ENCODE measurements at places on chromosomes 12 and 14.

- no peak for DNase-seq
Observed at GRCh38 chr14:23632461-23633159, 3.6 kb upstream of the DHRS2 start.

DNA sequence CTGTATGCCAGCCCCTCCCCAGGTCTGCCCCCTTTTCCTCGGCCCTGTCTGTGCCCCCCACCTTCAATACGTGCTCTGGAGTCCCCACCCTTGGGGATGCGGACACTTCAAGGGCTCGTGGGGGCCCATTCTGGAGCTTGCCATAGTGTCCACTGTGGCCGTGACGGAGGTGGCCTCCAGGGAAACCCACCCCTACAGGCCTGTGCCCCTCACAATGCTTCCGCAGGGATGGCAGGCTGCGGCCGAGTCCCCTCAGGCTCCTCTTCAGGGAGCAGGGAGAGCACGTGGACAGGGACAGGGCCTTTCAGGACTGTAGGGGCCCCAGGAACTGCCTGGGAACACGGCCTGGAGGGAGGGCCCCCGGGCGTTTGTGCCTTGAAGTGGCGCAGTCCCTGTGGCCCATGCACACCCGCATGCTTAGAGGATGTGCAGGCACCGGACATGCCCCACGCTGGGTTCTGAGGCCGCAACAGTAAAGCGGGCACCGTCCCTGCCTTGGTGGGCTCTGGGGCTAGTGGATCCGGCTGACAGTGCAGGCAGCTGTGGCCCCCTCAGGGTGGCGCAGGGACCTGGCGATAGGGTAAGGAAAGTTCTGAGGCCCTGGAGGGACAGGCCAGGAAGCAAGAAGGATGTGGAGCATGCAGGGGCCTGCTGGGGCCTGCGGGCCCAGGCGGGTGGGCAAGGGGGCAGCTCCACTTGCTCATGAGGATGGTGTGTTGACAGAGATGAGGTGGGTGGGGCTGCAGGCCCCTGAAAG, 209.0 kb upstream of the RTL1 start:
- DNase-seq = no peak

- no peak for DNase-seq
Observed at GRCh38 chr12:90515199-90516175, 439.5 kb downstream of the CCER1 start.

GRCh38 chr12:2413999-2414792, 361.4 kb downstream of the CACNA1C start:
- no peak for DNase-seq

DNA sequence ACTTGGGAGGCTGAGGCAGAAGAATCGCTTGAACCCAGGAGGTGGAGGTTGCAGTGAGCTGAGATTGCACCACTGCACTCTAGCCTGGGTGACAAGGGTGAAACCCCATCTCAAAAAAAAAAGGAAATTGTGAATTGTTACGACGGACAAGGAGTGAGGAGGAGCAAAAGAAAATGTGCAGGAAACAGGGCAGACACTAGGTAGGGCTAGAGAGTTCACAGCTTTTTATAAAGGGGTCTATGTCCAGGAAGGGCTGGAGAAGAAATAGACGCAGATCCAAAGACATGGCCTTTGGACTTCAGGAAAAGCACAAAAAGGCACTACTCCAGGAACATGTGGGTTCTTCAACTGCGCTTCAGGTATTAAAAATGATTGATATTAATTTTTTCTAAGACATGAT, 34.4 kb downstream of the ATG14 start:
- DNase-seq = no peak

- no peak for DNase-seq
Observed at GRCh38 chr14:85040046-85040685, 489.8 kb upstream of the FLRT2 start.

DNA sequence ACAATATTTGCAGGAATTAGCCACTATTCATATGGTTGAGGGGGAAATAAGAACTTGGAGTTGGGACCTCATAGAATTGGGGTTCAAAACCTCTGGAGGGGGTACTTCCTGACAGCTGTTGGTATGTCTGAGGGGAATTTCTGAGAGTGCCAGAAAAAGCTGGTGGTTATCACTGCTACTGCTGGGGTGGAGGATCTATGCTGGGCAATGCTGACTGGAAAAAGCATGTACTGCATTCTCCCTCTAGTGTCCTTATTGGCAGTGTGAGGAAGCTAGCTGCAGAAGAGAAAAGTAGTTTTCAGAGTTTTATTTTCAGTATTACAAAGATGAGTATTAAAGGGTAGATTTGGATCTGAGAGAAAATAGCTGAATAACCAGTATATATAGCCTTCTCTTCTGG, 88.8 kb downstream of the FUT8 start:
- no peak for DNase-seq

DNA sequence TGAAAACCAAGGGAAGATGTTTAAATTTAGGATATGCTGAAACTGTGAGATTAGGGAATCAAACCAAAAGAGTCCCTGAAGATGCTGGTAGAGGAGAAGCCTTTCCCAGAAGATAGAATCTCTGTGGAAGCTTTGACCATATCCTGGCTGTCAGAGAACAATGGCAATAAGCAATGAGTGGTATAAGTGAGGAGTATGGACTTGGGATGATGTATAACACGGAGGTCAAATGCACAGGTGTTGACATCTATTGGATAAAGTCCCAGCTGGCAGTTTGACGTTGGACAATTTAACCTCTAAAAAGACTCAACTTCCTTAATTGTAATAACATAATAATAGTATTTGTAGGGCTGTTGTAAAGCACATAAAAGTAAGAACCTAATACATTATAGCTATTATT, 30.1 kb upstream of the CLEC14A start:
- no peak for DNase-seq

GRCh38 chr12:3697311-3697870, 55.5 kb downstream of the CRACR2A start:
- DNase-seq = no peak

- no peak for DNase-seq
Observed at GRCh38 chr12:44972746-44973421, 78.0 kb downstream of the DBX2 start.

GRCh38 chr12:12209043-12209442, 57.8 kb downstream of the LRP6 start:
- DNase-seq = no peak

DNA sequence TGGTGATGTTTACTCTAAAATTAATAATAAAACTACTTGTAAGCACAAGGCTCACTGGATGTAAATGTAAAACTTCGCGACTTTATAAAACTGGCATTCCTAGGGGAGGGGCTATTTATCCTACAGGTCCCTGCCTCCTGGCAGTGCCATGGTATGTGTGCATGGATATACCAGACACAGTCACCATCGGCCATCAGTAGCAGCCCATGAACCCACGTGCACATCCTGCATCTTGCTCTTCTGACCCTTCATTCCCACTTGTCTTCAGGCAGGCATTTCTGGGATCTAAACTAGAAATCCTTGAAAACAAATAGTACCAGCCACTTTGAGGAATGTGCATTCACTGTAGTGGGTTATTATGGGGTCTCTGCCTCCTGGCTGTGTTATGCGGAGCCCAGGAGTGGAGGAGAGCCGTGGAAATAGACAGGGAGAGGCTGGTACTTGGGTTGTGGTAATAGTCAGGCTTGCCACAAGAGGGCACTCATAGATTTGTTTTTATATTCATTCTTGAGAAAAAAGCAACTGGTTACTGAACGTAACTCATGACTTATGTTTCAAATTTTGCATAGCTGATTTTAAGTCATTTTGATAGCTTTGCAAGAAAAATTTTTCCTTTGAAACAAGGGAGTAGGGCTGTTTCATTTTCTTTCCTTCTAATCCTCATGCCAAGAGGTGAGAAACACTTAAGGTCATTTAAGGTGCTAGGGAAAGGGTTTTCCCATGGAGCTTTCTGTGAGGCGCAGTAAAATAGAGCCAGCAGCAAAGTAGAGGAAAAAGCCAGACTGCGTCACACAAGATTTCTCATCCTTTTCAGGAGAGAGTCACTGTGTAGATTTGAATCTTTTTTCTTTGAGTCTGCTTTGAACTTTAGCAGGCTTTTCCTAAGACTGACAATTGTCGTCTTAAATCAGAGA, 17.4 kb upstream of the GALNT16 start:
- no peak for DNase-seq

DNA sequence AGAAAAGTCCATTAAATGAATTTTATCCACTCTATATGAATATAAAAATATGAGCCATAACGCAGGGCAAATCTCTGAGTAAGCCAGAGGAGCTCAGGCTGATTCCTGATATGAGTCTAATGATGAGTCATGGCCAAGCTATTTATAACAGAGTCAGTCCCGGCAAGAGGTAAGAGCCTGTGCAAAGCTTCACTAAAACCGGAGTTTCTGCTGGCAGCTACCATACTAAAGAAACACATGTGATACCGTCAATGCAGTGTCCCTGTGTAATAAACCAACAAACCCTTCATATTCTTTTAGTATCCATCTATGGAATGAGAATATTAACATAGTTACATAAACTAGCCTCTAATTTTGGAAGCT, 319.4 kb downstream of the KCNC2 start:
- no peak for DNase-seq

- no peak for DNase-seq
Observed at GRCh38 chr12:118098401-118098800, 5.4 kb downstream of the VSIG10 start.

DNA sequence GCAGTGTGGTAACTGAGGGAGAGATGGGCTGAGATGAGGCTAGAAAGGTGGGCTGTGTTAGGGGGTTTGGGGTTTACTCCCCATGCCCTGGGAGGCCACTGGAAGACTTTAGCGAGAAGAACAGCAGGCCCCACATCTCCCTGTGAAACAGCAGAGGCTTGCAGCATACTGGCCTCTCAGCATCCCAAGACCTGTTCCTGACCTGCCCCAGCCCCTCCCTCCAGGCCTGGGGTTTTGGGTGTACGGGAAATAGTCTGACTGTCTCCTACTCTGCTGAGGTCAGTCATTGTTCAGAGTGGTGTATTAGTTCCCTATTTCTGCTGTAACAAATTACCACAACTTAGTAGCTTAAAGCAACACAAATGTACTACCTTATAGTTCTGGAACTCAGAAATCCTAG, 103.5 kb upstream of the HIF1A start:
- DNase-seq = no peak

GRCh38 chr14:55245657-55246268, 25.5 kb upstream of the FBXO34 start:
- no peak for DNase-seq

DNA sequence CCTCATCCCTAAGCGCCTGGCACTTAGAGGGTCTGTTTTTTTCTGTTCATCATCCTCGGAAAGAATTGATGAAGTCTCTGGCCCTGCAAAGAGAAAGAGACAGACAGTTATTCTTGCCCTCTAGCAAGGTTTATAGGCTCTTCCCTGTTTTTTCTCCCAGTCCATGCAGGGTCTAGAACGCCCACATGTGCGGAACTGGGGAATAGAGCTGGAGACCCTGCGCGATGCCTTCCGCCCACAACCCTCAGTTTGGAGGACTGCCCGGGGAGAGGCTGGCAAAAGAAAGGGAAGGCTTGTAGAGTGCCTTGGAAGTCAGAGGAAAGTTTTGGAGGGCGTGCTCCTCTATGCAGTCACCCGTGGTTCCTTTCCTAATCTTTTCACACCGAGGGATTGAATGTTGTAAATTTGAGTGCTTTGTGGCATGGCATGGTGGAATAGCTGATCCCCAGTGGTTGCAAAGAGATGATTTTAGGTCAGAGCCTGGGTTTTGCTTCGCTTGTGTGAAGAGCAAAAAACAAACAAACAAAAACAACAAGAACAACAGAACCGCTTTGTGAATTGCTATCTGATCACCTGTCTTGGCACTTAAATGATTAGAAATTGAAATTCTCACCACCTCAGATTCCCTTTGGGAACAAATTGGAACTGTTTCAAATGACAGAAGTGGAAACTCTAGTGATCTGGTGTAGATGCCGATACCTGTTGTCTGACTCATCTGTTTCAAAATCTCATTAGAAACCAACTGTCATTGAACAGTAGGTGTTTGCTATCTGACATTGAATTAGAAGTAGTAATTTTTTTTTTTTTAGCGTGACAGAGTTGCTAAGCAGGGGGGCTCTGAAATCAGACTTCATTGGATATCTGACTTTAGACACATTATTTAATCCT, 947 bp downstream of the GAS2L3 start:
- DNase-seq = no peak

DNA sequence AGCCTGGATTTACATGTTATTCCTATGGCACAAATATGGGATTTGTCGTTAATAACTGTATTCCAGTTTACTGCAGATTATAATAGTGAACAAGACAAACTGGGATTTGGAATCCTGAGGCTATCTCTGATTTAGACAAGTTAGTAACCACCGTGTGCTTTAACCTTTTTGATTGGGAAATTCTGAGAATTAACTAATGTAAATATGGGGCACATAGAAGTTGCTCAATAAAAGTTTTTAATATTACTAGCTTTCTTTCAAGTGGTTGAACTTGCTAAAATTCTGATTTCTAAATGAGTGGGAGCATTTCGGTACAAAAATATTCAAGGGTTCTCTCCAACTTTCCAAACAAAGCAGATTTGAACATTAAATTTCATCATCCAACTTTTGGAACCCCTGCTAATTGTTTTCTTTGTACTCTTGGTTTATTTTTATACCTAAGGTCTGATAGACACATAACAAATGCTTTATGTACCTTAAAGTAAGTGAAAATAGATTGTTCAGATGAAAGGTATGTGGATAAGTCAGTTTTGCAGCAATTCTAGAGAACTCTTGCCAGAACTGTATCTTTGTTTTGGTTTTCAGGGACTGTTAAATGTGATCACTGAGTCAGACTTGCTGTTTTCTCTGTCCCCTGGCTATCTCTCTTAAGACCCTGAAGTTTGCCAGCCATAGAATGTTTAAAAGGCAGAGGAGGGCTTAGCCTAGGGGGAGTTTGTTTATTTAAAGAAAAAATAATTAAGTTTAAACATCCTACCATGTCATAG, 57.5 kb downstream of the FRS2 start:
- DNase-seq = no peak

GRCh38 chr14:37223947-37224474, 26.3 kb downstream of the MIPOL1 start:
- no peak for DNase-seq

DNA sequence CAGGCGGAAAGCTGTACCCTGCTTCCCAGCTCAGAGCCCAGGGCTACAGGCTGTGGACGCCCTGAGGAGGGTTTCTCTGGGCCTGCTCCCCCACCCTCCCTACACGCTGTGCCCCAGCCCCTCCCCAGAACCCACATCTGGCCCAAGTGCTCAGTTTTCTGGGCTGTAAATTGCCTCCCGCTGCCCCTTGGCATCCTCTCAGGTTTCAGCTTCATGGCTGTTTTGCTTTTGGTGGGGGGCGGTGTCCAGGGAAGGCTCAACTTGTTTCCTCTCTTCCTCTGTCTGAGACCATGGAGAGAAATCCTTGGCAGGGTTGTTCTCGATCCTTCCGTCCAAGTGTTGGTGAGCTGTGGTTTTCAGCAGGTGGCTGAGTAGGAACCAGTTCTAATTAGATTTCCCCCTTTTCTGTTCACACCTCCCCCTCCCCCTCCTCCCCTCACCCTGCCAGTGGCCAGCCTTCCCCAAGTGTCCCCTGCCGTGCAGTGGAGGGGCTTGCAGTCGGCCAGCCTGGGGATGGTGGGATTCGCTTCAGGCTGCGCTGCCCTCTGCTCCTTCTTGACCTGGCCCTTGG, 61.8 kb downstream of the TSPAN9 start:
- no peak for DNase-seq

DNA sequence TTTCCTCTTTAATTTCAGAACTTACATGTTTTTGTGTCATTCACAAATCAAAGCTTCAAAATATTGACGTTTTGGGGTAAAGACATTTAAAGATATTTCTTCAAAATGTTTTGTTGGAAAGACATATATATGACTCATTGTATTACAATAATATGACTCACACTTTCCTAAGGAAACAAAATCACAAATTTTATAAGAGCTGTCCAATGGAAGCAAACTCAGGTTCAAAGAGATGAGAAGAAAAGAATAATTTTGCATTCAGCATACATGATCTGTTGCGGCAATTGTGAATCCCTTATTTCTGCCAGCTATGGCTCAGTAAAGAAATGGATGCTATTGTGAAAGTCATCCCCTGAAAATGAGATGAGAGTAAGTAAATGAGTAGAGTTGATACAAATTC, 82.7 kb downstream of the GRIP1 start:
- DNase-seq = no peak
